Esophagus squamous epithelium (tissue), 5 donors: ENCODE measurements at places on chromosomes 2 and 18.

- no peak for DNase-seq
Measured at GRCh38 chr2:194867328-194867727, 789.7 kb upstream of the SLC39A10 start.

- DNase-seq = no peak
Measured at GRCh38 chr2:102197389-102198137, 10.7 kb downstream of the IL1RL2 start.

DNA sequence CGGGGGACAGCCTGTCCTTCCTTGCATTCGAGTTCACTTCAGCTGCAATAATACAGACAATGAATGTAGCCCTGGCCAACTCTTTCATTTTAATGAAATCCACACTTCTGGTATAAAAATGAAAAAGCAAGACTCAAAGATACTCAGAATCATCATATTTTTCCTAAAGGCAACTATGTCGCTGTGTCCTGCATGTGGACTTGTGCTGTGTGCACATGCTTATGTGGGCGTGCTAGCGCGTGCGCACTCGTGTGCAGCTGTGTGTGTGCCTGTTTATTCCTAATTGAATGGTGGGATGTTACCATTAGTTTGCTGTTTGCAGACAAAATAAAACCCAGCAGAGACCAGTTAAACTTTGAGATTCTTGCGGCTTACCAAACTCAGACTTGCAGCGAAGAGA, 49.6 kb downstream of the SMIM21 start:
- no peak for DNase-seq

- DNase-seq = no peak
Measured at GRCh38 chr18:37405229-37405628, 160.4 kb downstream of the CELF4 start.

DNA sequence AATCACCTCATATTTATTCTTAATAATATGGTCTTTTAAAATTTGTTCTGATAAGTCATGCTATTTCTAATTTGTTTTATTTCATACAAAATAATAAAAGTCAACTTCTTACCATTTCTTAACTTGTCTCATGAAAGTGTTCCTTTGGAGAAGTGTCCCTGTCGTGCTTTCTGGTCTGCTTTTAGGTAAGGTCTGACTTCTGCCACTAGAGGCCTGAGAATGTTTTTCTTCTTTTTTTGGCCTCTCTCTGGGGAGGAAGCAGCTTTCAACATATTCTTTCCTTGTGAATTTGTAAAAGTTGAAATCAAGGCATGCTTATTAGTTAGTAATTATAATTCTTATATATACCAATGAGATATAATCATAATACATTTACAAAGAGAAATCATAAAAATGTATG, 39.4 kb downstream of the MAP2 start:
- DNase-seq = no peak

- no peak for DNase-seq
Measured at GRCh38 chr18:59537579-59537978, 159.6 kb downstream of the CCBE1 start.

GRCh38 chr2:42186366-42186765, 17.2 kb downstream of the EML4 start:
- DNase-seq = no peak

GRCh38 chr2:180944372-180944771, 36.0 kb upstream of the UBE2E3 start:
- DNase-seq = no peak

GRCh38 chr18:33583901-33584300, 5.9 kb downstream of the ASXL3 start:
- no peak for DNase-seq

DNA sequence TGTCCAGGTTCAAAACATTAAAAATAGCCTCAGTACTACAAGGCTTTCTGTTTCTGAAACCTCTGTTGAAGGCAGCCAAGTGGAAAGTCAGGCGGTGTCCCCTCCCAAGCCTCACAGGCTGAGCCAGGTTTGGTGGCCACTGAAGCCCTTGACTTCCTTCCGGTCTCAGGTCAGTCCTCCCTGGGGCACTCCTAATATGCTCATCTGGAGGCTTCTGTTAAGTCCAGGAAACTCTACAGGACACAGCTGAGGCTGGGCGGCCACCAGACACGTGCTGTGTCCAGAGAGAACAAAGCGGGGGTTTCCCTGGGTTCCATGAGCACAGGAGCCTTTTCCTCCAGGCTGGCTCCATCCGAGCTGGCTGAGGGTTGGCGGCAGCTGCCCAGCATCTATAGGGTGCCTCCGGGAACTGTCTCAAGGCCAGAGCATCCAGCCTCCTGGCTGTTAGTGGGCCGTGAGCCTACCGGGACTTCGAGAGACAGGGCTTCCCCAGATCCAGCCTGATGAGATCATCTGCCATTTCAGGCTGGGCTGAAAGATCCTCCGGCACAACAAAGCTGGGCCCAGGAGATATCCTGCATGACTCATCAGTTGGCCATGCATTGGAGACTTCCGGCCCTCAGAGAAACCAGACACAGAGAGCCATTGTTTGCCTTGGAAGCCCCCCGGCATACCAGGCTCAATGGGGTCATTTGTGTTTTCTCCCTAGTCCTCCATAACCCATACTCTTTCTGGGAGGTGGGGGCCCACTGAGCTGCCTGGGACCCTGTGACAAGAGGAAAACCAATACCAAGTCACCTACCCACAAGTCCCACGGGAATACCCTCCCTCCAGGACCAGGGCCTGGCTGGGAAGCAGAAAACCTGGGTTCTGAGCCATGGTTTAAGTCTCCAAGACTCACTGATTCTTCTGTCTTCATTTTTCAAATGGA, 71.7 kb downstream of the HS1BP3 start:
- no peak for DNase-seq

GRCh38 chr2:210971431-210971830, 415.0 kb downstream of the CPS1 start:
- no peak for DNase-seq
